ENCODE measurements at places on chromosomes 3 and 15.
A peak's percentile ranks its signal among the peaks of the same experiment; 100 is the strongest.

GRCh38 chr3:71322154-71322553 is 261.4 kb downstream of the FOXP1 start:
- DNase-seq = no peak

DNA sequence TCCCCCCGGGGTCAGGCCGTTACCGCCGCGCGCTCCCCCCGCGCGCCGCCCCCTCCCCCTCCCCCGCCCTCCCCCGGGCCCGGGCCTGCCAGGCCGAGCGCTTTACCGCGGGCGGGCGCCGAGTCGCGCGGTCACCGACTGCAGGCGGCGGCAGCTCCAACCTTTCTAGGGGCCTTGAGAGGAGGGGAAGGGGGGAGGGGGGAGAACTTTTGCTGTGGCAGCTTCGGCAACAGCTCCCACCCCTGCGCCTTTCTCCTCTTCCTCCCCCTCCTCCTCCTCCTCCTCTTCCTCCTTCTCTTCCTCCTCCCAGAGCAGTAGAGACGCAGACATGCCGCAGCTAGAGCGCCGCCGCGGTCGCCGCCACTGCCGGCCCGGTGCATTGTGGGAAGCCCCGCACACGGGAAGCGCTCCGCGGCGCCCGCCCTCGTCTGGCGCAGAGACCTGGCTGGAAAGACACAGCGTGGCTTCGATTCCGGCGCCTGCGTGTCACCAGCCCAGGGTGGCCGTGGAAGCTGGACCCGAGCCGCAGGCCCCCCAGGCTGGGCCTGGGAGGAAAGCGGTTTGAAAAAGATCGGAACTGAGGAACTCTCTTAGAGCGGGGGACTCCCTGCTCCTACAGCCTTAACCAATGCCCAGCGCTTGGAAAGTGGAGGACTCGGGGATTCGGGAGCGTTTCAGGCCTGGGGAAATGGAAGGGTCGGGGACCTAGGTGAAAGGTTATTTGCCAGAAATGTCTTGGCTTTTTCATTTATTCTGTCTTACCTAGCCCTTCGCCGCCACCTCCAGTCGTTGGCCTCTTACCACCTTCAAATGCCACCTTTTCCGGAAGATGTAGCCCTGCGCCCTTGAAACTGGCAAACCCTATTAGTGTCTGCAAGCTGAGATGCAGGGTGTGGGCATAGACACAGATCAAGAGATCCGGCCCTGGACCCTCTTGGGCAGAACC is at the start of gene ZNF148:
TSS of gene ZNF148 (minus strand) at position 330 of the 946 bp plus-strand sequence. CDS start 61,685 bp downstream, outside the sequence.
- DNase-seq = peak; percentile 64

GRCh38 chr3:20194793-20195460 is 8.9 kb upstream of the SGO1 start:
- DNase-seq = no peak

GRCh38 chr15:42145546-42146455 is 10.6 kb downstream of the PLA2G4F start:
- DNase-seq = no peak

DNA sequence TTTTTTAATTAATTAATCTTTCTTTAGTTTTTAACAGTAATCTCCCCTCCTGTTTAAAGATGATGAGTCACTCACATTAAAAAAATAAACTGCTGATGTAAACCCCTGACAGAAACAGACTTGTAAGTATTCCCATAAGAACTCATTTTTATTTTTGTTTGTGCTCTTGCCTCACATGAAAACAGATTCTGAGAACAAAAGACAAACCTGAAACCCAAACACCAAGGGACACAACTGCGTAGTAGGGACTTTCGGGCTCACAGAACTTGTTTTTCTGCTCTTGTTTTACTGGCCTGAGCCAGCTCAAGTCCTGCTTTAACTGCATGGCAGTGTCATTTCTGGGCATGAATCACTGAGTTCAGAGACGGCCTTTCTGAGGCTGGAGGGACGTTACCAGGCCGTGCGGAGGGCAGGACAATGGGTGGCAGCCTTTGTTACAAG is 600.8 kb downstream of the FOXP1 start:
- no peak for DNase-seq

- DNase-seq = no peak
Measured at GRCh38 chr3:52794612-52795099, at the start of gene ITIH3. TSS of gene ITIH3 (plus strand) at chr3:52794796. CDS start at chr3:52794804, 8 bp downstream.

DNA sequence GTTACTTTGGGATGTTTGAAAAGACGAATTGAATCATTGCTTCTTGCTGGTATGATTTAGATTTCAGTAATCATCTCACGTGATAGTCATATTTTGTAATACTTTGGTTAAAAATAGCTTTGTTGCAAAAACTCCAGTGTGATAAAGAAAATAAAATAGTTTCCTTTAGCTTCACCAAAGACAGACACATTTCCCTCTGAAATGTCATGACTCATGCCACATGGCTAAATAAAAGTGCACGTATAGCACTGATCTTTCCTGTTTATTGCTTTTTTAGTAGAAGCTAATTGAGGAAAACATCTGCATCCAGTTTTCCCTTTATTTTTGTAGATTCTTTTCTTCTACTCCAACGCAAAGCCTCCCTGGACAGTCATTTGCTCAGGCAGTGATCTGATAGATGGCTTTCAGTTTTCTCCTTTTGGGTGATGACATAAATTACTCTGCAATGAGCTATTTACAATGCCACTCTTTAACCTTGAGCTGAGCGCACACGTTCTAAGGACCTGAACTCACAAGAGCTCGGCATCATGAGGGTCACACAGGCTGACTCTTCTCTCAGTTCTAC is 84.9 kb downstream of the ARNT2 start:
- DNase-seq = no peak

DNA sequence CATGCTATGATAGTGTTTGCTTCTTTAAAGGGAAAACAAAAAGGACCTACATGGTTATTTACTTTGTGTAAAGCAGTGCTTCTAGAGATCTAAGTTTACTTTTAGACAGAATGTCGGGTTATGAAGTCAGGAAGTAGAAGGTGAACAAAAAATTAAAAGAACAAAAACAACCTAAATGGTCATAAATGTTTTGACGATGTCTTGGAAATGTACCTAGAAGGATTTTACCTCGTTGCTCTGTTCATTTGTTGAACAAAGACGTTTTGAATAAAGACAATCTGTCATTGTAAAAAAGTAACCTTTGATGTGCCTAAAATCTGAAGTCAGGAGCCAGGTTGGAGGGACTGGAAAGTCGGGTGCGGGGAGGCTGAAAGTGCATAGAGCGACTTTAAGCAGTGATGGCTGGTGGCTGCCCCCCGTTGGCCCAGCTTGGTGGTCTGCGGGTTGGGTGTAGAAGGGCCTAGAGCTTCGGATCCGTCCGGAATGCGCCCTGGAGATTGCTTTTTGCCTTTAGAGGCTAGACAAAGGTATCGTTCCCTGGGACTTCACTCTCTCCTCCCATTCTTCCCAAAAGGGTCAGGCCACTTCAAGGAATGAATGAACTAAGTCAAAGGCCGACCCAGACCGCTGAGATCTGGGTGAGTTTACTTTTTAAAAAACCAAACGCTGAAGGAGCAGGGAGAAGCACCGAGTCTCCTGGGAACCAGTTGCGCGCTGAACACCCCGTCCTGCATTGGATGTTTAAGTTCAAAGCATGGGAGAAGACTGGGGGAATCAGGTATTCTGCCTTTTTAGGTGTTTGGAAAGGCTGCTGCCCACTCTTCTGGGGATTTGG is 2.1 kb downstream of the SOX14 start:
- DNase-seq = no peak

GRCh38 chr3:139519998-139520737 is 19.4 kb downstream of the RBP1 start:
- DNase-seq = no peak

DNA sequence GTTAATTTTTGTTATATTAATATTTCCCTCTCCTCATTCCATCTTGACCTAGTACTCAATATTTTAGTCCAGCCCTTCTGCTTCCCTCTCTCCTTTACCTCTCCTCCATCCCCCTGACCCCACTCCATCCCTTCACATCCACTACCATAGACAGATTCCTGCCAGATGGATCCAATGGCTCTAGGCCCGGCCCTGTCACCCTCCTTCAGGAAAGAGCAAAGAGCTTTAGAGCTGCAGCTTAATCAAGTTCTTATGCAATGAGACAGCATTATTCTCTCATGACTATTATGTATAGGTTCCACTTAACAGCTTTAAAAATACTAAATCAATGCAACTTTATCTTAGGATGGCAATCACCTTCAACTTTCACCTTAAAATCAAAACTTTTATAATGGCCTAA is 200.7 kb upstream of the TTC14 start:
- DNase-seq = no peak
